ENCODE measurements at places on chromosomes 1 and 21. TPM values are rescaled to one million over a fixed set of nuclear protein-coding genes. Genes with fewer than 3 reads are reported as not detected.

Gene KRTAP10-1
- total RNA-seq: not detected

Gene PDZK1
- 1.3 TPM for total RNA-seq

Gene BTBD19
- total RNA-seq: 3.9 TPM

Gene KLF17
- total RNA-seq: 0.17 TPM

Gene CZIB
- 74.3 TPM for total RNA-seq

Gene NEXN
- 13.1 TPM for total RNA-seq

Gene TNFSF18
- total RNA-seq: under 0.01 TPM

Gene LAMB3
- 42.8 TPM for total RNA-seq

Gene AK5
- total RNA-seq: 72.4 TPM

Gene LCE1E
- not detected for total RNA-seq

Gene CHRM3
- under 0.01 TPM for total RNA-seq

Gene HCRTR1
- total RNA-seq: not detected

Gene PGLYRP4
- total RNA-seq: not detected

Gene KRTAP22-2
- not detected for total RNA-seq

Gene HS2ST1
- total RNA-seq: 53.1 TPM

Gene LCE1F
- not detected for total RNA-seq

Gene GPR25
- total RNA-seq: not detected

Gene PLCH2
- under 0.01 TPM for total RNA-seq

Gene SLC30A10
- total RNA-seq: not detected

Gene C1QA
- total RNA-seq: not detected

Gene APOBEC4
- total RNA-seq: not detected

Gene KCND3
- under 0.01 TPM for total RNA-seq

Gene LYPLAL1
- total RNA-seq: 44.8 TPM

Gene ACTN2
- under 0.01 TPM for total RNA-seq

Gene AMY1A
- not detected for total RNA-seq

Gene PGLYRP3
- not detected for total RNA-seq

Gene LCE4A
- total RNA-seq: not detected

Gene DISP3
- not detected for total RNA-seq

Gene HSD3B1
- total RNA-seq: not detected

Gene DVL1
- total RNA-seq: 81.9 TPM

Gene PIGR
- not detected for total RNA-seq

Gene SLC45A1
- 4.8 TPM for total RNA-seq

Gene F3
- 3.8 TPM for total RNA-seq

Gene LRRC38
- total RNA-seq: not detected

Gene CELSR2
- 1.5 TPM for total RNA-seq

Gene CCDC27
- not detected for total RNA-seq

Gene SYT11
- total RNA-seq: 50.8 TPM

Gene LUZP1
- total RNA-seq: 16.1 TPM

Gene ADAM30
- not detected for total RNA-seq

Gene FRRS1
- 45.3 TPM for total RNA-seq

Gene TCHH
- not detected for total RNA-seq

Gene RPS8
- 1,101 TPM for total RNA-seq

Gene SYNJ1
- 7.1 TPM for total RNA-seq

Gene SLC9C2
- total RNA-seq: not detected

Gene CLIC6
- total RNA-seq: 1.2 TPM

Gene KIF21B
- total RNA-seq: under 0.01 TPM

Gene COG2
- 22.8 TPM for total RNA-seq

Gene IFNLR1
- total RNA-seq: not detected

Gene TSPAN2
- total RNA-seq: not detected

Gene FCRL4
- not detected for total RNA-seq

Gene MASP2
- total RNA-seq: not detected

Gene CLCA1
- 0.15 TPM for total RNA-seq

Gene MYOC
- 1.2 TPM for total RNA-seq

Gene ZNF669
- total RNA-seq: 8.3 TPM

Gene EPS8L3
- total RNA-seq: not detected

Gene NDC1
- total RNA-seq: 24.4 TPM

Gene CLCA4
- not detected for total RNA-seq

Gene FAM163A
- total RNA-seq: not detected

All from smooth muscle cell of trachea (primary cell).